NCI-H187 treated with DMSO at 0.1 percent for 48 hours (cell line): ENCODE measurements at places on chromosomes 11 and 22.

GRCh38 chr11:83480251-83480650, 194.1 kb upstream of the CCDC90B start:
- no peak for DNase-seq

DNA sequence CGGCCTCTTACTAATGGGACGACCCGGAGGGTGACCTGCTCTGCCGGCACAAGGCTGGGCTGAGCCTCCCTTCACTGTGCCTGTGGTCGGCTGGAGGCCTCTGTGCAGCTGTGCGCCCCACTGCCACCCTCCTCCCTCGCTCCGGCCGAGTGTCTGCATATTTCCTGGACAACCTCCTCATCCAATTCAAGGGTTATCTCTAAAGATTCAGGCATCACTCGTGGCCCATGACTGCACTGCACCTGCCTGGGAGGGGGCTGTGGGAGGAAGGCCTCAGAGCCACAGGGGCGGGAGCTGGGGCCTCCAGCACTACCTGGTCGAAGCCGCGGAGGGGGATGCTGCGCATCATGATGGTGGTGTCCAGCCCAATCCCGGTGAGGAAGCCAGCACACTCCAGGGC, 43.1 kb upstream of the GNB1L start:
- DNase-seq: no peak

- DNase-seq: no peak
Measured at GRCh38 chr11:78253797-78254196, 65.1 kb downstream of the USP35 start.

GRCh38 chr11:64009710-64010109, 23.5 kb downstream of the OTUB1 start:
- no peak for DNase-seq

- no peak for DNase-seq
Measured at GRCh38 chr22:38027487-38027886, 29.7 kb upstream of the PICK1 start.

DNA sequence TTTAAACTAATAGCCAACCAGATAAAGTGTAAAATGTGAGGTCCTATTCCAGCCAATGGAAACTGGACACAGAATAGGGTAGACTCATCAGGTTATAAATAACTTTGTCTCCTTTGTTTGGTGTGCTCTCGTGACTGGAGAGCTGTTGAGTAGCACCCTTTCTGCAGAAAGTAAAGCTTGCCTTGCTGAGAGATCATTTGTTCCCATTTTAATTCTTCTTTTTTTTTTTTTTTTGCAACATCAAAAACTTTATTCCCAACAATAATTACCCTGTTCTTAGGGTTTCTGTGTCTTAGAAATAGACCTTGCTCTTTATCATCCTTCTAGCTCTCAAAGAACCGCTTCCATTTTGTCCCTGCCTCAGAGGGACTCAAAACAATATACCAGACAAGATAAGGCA, 220.4 kb downstream of the FAM76B start:
- DNase-seq: no peak

GRCh38 chr11:65172600-65172999, 2.6 kb downstream of the SPDYC start:
- DNase-seq: no peak

DNA sequence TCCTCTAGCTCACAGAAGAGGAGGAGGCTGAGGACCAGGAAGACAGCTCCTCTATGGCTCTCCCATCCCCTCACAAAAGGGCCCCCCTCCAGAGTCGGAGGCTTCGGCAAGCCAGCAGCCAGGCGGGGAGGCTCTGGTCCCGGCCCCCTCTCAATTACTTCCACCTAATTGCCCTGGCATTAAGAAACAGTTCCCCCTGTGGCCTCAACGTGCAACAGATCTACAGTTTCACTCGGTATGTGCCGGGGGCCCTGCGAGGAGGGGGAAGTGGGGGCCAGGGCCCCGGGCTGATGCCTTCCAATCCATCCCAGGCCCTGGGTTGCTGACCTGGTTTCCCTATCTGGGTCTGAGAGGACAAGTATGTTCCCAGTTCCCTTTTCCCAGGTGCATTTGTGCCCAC, 7.9 kb downstream of the FOXR1 start:
- no peak for DNase-seq

- no peak for DNase-seq
Measured at GRCh38 chr11:35326266-35326879, 93.0 kb downstream of the SLC1A2 start.

DNA sequence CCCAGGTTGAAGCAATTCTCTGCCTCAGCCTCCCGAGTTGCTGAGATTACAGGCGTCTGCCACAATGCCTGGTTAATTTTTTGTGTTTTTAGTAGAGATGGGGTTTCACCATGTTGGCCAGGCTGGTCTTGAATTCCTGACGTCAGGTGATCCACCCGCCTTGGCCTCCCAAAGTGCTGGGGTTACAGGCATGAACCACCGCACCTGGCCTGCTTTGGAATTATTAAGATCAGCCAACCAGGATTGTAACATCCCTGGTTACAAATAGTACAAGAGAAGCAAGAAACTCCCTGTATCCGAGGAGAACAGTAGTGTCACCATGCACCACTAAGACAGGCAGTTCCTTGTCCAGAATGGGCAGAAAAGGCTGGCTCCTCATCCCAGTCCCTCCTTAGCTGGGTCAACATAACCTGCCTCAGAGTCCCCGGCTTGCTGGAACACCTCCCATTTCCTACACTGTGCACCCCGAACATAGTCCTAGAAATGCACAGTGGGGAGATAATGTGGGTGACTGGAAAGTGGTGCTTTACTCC, 77.2 kb upstream of the INCENP start:
- DNase-seq: no peak

- no peak for DNase-seq
Measured at GRCh38 chr11:122780296-122780949, 57.9 kb upstream of the CRTAM start.

- DNase-seq: no peak
Measured at GRCh38 chr11:108727665-108728064, 62.8 kb downstream of the DDX10 start.

DNA sequence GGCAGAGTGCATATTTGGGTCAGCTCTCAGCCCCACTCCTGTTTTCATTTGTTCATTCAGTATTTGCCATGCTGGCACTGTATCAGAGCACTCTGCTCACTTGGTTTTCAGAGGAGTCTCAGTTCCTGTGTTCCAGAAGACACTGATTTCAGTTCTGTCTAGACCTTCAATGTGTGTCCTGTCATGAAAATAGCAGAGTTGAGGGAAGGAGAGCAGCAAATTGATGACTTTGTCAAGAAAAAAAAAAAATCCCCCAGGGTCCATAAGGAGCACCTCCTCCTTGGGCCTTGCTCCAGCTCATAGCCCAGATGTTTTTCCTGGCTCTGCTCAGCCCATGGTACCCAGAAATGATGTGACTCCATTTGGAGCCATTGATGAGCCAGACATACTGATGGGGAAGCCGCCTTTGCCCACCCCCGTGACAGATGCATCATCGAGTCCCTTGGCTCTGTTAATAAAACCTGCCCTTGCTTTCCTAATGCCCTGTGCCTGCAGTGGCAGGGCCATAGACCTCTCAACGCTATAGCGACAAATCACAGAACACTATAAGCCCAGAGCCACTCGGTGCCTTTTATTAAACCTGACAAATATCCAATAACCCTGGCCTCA, 107.0 kb downstream of the PKNOX2 start:
- no peak for DNase-seq

- no peak for DNase-seq
Measured at GRCh38 chr11:46972343-46972742, 35.8 kb downstream of the CSTPP1 start.

- no peak for DNase-seq
Measured at GRCh38 chr22:17831501-17832251, 57.4 kb upstream of the BID start.

DNA sequence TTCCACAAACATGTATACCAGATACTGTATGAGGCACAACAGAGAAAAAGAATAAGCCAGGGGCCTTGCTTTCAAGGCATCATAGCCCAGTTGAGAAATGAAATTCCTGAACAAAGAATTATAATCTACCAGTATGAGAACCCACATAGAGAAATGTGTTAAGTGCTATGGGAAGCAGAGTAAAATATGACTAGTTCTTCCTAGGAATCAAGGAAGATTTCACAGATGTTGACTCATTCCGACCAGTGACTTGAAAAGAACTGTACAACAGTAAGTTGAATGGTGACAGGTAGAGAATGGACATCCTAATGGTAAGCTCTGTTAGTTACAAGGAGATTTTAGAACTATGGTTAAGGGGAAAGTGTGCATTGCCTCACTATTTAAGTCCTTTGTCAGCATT, 102.6 kb downstream of the TRIM44 start:
- DNase-seq: no peak

- no peak for DNase-seq
Measured at GRCh38 chr22:37212174-37212906, at the start of gene SSTR3. Gene SSTR3, minus strand, starts transcription at chr22:37212477. Its CDS starts 4,674 bp downstream, at chr22:37207803.

DNA sequence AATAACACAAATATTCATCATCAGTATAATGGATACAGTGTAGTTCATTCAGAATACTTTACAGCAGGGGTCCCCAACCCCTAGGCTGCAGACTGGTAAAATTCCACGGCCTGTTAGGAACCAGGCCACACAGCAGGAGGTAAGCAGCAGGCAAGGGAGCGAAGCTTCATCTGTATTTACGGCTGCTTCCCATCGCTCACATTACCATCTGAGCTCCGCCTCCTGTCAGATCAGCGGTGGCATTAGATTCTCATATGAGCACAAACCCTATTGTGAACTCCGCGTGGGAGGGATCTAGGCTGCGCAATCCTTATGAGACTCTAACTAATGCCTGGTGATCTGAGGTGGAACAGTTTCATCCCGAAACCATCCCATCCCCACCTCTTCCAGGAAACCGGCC, 125.1 kb downstream of the SERGEF start:
- no peak for DNase-seq

- no peak for DNase-seq
Measured at GRCh38 chr22:36860821-36861659, at the start of gene NCF4. Gene NCF4, plus strand, starts transcription at chr22:36861006. Its CDS starts 166 bp downstream, at chr22:36861172.

GRCh38 chr11:67639438-67639859, at the start of gene TBX10:
Gene TBX10, minus strand, starts transcription at chr11:67639763. Its CDS starts 291 bp downstream, at chr11:67639472.
- DNase-seq: no peak

- no peak for DNase-seq
Measured at GRCh38 chr11:96279896-96280290, 63.1 kb downstream of the MAML2 start.

GRCh38 chr22:34434371-34434770, 514.1 kb upstream of the LARGE1 start:
- no peak for DNase-seq

- no peak for DNase-seq
Measured at GRCh38 chr11:94090401-94090800, 38.2 kb upstream of the PANX1 start.

GRCh38 chr22:49589811-49590210, 237.9 kb downstream of the BRD1 start:
- DNase-seq: no peak

- no peak for DNase-seq
Measured at GRCh38 chr11:15555161-15555560, 440.4 kb downstream of the INSC start.
